ENCODE measurements at places on chromosomes 3 and 15.
A peak's percentile ranks its signal among the peaks of the same experiment; 100 is the strongest.

GRCh38 chr3:14899993-14900618 is 47.3 kb upstream of the NR2C2 start:
- DNase-seq: no peak

GRCh38 chr3:99430348-99431134 is 207.9 kb upstream of the COL8A1 start:
- DNase-seq: no peak

DNA sequence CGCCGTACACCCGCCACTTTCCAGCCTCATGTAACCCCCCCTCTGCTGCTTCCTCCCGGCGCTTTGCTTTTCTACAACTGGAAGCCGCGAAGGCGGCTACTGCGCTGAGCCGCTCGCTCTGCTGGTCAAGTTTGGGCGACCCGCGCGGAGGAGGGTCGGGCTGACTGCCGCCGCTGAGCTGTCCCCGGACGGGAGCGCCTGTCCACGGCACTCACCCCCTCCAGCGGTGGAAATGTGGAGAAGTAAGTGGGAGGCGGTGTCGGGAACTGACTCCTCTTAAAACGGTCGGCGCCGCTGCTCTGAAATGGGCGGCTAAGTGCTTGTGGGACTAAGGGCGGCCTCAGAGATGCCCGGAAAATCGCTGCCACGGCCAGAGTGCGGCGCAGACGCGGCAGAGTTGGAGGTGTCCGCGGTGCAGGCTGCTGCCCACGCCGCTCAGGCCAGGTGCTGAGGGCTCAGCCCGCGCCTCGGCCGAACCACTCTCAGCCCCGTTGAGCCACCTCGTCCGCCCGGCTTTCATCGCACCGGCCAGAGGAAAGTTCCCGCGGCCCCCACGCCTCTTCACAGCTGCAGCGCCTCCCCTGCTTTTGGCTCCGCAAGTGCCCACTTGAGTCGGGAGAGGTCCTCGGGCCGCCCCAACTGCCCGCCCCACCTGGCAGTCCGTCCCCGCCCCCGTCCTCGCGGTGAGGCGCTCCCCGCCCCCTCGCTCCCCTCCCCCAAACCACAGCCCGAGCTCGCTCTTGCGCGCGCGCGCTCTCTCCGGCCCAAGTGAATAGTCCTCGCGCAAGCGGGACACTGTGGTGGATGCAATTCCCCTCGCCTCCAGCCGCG is at the start of gene EPHA6:
TSS of gene EPHA6 (plus strand) at position 775 of the 831 bp plus-strand sequence.
- peak; percentile 57 for DNase-seq

DNA sequence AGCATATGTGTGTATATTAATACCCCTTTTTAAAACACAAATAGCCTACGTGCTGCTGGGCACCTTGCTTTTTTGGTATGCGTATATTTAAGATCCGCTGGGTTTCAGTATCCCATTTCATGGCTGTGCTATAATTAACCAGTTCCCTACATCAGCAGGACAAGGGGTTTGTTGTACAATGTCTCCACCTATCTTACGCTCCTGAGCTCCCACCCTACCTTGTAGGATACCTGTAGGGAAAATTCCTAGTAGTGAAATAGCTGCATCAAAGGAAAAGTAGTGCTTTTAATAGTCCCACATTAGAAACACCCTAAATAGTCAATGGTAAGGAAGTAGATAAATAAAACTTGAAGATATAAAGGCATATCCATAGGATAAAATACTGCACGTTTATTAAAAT is 1.4 kb downstream of the MAP6D1 start:
- no peak for DNase-seq

GRCh38 chr3:71237672-71238071 is 345.9 kb downstream of the FOXP1 start:
- no peak for DNase-seq

GRCh38 chr15:91849749-91850161 is 3.8 kb upstream of the SLCO3A1 start:
- DNase-seq: no peak

- DNase-seq: no peak
Observed at GRCh38 chr3:71175691-71176365, 407.7 kb downstream of the FOXP1 start.

Measured in neuronal stem cell (in vitro differentiated cells).